Renal cortical epithelial cell (primary cell): ENCODE measurements at places on chromosomes 2 and 18.

- DNase-seq, result no peak
These were observed 77.2 kb upstream of the CD226 start for GRCh38 chr18:70024829-70025228.

- peak; percentile 2 for DNase-seq
These were observed 49.5 kb upstream of the RAB12 start for GRCh38 chr18:8559612-8560186.

DNA sequence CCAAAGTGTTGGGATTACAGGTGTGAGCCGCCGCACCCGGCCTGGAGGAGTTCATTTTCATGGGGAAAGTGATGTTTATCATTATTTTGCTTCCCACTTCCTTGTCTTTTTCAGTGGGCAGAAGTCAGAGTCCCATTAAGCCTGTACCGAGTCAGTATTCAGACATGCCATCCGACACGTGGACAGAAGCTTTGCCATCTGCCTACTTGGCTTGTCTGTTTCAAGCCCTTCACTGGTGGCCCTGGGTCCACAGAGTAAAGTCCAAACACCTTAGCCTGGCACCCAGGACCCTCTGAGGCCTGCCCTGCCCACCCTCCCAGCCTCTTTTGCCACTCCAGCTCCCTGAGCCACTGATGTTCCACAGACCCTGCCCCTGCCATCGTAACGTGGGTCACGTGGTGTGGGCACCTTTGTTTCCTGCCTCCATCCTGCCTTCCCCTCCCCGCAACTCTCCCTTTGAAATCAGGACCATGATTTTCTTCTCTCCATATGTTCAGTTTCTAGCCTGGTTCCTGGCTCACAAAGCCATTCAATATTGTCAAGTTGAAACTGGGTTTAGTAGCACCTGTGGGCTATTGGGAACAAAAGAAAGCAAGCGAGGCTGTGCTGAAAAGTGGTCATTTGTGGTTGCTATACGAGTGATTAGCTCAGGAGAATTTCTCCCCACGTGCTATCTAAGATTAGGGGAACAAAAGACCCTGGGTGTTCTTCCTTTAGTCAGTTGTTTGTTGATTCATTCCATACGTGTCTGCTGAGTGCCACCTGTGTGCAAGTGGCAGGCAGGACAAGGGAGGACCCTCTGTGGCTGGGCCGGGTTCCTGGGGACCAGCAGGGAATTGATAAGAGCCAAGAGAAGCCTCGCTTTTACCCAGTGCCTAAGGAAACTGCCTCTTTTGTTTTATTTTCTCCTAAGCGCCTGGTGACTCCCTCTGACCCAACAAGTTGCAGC, 5.1 kb upstream of the ODC1 start:
- no peak for DNase-seq

DNA sequence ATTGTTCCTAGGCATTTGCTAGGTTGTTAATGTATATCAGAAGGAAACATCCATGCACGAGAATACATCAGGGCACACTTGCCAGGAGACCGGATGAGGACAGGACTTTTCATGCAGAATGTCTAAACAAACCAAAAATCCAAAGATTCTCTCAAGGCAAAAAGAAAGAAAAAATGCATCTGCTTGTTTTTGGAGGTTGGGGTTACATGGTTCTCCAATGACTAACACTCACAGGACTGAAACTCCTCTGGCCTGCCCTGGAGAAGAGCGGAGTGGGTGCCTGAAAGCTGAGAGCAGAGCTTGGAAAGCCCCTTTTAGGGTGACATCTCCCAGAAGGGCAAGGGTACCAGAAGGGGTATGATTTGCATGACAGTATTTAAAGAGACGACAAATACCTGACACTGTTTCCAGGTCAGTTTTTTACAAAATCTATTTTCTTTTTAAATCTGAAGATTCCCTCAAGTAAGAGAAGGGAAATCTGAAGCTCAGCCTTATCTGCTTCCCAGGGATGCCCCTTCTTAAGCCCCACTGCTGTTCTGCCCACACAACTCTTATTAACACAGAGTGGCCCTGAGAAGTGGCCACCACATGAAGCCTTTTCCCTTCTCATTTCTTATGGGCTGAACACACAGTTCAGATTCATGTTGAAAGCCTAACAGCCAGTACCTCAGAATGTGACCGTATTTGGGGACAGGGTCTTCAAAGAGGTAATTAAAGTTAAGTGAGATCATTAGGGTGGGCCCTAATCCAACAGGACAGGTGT, 216.4 kb downstream of the STK39 start:
- DNase-seq, result peak; percentile 50

- no peak for DNase-seq
These were observed 143.6 kb downstream of the WDPCP start for GRCh38 chr2:63444565-63445288.

DNA sequence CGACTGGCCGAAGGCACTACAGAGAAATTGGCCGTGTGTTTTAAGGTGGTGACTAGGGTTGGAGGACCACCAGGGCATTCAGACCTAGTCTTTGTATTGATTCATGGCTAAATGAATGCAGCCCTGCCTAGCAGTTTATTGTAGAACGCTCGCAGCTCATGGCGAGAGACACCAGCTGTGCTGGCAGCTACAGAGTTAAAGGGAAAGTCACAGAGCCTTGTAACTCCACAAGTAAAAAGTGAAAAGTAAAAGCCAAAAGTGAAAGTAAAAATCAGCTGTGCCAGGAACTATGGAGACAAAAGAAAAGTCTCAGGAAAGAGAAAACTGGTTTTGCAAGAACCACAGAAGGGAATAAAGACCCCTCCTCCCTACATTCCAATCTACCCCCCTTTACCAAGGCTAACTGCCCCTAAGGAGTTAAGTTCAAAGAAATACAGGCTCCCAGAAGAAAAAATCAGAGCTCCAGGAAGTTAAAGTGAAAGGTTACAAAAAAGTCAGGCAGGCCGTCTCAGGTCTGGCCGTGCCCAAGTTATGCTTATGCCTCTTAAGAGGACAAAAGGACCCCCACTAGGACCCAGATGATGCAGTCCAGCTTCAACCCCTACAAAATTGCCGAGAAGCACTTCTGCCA, 46.4 kb upstream of the SELENOI start:
- DNase-seq, result peak; percentile 77

- DNase-seq, result no peak
These were observed 92.0 kb downstream of the LTBP1 start for GRCh38 chr2:33038799-33039198.

- DNase-seq, result no peak
These were observed 294.4 kb upstream of the CHAC2 start for GRCh38 chr2:53473236-53473635.

- DNase-seq, result no peak
These were observed 35.8 kb downstream of the MSH6 start for GRCh38 chr2:47818777-47819176.

GRCh38 chr2:20378891-20379519, 28.4 kb upstream of the PUM2 start:
- DNase-seq, result peak; percentile 75

DNA sequence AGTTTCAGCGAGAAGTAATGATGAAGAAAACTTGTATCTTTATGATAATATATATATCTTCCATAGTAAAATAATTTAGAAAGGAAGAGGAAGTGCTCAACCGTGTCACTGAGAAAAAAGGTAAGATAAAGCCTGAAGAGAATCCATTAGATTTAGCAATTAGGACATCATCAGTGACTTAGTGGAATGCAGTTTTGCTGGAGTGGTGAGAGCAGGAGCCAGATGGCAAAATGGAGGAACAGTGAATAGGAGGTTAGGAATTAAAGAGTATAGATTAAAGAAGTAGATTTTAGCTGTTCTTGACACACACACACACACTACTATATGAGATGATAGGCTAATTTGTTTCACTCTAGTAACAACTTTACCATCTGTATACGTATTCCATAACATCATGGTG, 157.1 kb upstream of the EPC2 start:
- DNase-seq, result no peak

DNA sequence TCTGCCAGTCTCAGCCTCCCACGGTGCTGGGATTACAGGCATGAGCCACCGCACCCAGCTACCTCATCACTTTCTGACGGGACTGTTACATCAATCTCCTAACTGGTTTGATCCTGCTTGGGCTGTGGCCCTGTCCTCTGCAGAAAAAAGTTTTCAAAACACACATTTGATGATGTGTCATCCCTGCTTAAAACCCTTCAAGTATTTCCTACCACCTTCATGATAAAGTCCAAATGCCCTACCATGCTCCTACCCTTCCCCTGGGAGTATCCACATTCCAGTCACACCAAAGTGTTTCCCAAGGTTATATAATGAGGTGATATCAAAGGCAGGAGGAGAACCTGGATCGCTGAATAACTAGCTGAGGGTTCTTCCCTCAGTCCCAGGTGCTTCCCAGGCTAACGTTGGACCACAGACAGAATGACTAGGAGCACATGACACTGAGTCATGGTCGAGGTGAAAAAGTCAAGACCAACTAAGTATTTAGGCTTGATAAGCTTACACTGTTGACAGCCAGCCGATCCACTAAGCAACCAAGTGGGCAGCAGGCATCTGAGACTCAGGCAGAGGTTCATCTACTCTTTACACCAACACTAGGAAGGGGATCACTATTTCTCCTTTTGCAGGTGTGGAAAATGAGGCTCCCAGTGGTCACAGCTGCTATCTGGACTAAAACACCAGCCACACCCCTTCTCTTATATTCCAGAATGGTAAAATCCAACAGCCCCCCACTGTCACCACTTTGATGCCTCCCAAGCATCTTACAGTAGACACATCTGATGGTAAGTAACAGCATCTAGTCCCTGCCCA, 31.8 kb downstream of the CYRIA start:
- peak; percentile 93 for DNase-seq

DNA sequence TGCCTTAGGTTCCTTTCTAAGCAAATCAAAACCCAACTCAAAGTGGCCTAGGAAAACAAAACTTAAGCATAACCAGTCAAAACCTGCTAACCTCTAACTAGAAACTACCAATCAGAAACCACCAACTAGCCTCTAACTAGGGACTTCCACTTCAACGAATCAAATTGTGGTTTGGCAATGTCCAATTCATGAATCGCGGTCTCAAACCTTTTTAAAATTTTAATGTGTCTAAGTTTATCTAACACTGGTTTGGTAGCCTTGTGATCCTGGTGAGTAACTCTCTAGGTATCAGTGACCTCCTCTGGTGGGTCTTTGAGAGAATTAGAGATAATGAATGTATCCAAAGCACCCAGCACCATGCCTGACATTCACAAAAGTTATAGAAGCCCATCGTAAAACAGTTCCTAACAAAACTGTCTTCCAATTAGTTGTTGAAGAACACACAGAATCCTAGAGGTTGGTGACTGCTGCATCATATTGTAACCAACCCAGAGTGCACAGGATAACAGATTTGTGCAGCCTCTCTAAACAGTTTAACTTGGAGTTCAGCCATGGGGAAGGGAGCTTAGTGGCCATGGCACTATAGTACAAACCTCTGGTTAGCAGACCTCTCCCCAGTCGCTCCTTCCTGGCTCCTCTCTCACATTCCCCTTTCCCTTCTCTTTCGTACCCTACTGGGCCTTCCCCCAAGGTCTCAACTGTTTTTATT, 45.2 kb upstream of the B3GNT2 start:
- DNase-seq, result no peak

DNA sequence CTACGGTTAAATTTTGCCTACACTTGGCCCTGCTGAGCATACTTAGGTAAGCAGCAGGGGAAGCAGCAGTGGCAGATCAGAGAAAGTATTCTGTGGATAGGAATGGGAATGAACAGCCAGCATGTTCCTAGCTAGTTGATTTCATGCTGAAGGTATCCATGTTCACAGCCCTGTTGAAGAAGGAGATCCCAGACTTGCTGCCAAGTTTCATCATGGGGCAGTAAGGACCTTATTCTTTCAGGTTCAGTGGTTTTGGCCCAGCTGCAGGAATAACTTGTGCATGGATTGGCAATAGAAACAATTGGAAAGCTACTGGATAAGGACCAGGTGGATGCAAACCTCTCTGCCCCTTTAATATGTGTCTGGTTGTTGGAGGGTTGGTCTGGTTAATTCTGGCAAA, 98.2 kb upstream of the TMEM178A start:
- DNase-seq, result peak; percentile 85

DNA sequence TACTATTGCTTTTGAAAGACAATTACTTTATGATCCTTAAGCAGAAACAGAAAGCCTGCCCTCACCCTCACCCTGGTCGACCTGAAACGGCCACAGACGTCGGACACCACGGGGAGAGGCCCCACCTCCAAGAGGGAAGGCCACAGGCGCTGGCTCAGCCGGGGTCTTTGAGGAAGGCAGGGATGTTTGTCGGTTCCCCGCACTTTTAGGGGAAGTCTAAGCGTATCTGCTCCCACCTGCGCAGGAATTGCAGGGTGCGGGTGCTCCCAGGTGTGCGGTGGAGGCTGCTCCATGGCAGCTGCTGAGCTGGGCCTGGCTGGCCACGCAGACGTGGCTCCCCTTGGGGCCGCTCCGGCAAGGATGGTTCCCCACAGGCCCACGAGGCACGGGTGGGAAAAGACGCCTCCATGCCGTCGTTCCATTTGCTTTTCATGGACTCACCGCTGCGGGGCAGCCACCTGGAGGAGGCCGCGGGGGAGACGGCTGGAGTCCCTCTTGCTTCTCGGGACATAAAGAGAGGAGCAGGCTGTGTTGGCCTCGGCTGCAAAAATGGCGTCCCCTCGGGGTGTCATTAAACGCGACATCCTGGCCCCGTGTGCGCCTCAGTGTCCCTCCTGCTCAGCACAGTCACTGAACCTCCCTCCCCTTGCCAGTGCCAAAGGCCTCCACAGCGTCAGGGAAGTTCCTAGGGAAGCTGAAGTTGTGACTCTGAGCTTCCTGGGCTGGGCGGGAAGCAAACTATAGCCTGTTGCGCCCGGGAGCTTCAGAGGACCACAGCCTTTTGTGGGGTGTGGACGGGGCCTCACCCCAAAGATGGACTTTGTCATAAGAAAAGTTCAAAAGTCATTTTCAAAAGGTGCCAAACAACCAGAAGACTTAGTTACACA, 63.4 kb downstream of the NFATC1 start:
- DNase-seq, result no peak

DNA sequence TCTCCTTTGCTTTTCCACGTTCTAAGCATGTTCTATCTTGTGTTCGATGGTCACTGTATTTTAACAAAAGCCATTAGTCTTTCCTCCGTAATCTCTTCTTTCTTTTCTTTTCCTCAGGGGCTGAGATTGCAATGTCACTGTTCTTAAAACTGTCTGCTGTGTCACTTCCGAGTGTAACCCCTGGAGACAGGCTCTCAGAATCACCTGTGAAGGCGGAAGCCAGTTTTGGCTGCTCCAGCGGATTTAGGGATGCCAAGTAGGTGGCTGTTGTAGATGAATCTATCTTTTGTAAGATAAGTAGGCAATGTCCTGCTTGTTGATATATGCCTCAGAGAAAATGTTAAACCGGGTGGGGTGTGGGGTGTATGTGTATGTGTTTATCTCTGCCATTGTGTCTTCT, 94.7 kb upstream of the L3MBTL4 start:
- no peak for DNase-seq

DNA sequence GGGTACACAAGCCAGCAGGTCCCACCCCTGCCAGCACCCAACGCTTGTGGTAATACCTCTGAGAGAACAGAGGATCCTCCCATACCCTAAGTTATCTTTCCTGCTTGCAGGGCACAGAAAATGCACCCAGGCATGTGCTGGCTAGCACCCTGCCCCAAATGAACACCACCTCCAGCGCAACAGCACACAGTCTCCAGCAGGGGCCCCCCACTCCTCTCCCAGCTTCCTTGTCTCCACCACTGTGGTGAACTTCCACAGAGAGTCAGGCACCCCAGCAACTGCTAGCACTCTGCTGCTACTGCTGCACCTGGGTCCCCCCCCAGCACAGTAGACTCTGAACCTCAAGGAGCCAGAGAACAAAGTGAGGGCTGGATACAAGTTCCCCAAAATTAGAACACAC, 216.8 kb upstream of the CNTNAP5 start:
- no peak for DNase-seq
